Right forelimb (tissue), 1 donor: ENCODE measurements at places on chromosomes 2 and 18.

- DNase-seq: no peak
These were observed 393.5 kb downstream of the CTNNA2 start for GRCh38 chr2:79906139-79906890.

- no peak for DNase-seq
These were observed 145.4 kb upstream of the ETAA1 start for GRCh38 chr2:67251741-67252140.

DNA sequence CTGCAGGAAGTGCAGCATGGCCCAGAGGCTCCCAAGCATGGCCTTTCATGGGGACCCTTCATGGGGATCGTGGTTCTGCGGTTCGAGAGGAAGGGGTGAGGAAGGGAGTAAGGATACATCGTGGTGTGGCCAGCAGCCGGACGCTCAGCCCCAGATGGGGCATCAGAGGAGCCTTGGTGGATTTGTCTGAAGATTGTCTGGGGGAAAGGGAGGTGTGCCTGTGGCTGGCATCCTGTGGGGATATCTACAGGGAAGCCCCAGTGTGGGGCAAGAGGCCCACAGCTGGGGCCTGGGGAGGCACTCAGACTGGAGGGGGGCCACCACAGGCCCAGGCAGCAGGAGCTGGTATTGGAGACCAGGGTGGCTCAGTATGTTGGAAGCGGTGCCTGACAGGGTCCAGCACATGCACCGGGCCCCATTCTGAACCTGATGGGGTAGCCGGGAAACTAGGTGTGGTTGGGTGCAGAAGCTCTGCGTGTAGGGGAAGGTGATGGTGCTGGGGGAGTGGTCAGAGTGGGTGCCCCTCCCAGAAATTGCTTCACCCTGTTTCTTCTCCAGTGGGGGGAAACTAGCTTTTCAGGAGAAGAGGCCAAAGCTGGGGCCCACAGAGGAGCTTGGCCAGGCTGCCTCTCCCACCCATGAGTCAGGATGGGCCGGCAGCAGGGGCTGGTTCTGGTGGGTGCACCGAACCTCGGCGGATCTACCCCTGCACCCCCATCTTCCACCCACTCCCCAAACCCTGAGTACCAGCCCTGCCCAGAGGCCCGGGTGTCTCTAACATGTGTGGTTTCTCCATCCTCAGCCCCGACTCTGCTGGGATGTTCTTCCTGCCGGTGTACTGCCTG is 274.4 kb upstream of the HDAC4 start:
- DNase-seq: peak; percentile 24

- DNase-seq: no peak
These were observed 89.4 kb upstream of the VRK2 start for GRCh38 chr2:57957238-57957637.

DNA sequence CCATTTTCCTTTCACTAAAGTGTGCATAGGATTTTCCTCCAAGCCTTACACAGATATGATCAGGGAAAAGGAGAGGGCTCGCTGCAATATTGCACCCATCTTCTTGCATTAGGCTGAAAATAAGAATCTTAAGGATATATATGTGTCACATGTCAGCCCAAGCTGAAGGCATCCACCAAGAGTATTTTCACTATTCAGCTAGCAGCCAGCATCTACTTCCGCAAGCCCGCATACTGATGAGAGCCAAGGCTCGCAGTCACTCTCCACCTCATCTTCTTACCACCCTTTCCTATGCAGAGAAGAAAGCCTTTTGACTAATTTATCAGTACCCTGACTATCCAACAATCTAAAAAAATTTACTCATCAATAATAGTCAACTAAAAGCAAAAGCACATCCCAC is 6.1 kb downstream of the TMEM163 start:
- no peak for DNase-seq

GRCh38 chr2:96138179-96139145 is at the start of gene ASTL:
TSS of gene ASTL (minus strand) at chr2:96138502. CDS start at chr2:96138436, 66 bp downstream.
- no peak for DNase-seq

DNA sequence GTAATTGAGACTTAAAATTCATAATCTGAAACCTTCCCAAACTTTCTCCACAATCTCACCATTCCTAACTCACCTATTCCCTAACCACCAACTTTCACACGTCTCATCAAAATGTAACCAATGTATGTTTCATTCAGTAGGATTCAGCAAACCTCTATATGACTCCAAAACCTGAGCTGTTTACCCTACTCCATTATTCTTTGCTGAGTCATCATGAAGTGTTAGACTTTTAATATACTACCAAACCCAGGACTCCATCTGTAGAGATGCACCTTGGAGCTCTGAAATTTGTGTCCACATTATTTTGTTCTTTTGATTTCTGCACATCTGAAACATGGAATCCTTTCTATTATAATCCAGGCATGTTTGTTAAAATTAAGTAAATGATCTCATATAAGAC is 727.0 kb upstream of the PIK3C3 start:
- no peak for DNase-seq

GRCh38 chr2:18516112-18516511 is 44.3 kb downstream of the RDH14 start:
- DNase-seq: no peak

DNA sequence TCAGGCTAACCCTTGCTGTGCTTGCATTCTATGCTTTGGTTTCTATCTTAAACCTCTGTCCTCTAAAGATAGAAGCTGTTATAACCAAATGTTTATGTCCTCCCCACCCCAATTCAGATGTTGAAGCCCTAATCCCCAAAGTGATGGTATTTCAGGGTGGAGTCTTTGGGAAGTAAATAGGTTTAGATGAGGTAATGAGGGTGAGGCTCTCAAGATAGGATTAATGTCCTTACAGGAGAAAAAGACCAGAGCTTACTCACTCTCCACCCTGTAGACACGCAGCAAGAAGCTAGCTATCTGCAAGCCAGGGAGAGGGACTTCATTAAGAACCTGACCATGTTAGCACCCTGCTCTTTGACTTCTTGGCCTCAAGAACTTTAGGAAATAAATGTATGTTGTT is 362.5 kb downstream of the ERBB4 start:
- DNase-seq: no peak
